NCI-H2029 treated with DMSO at 0.1 percent for 48 hours (cell line): ENCODE measurements at places on chromosomes 11 and 22.

DNA sequence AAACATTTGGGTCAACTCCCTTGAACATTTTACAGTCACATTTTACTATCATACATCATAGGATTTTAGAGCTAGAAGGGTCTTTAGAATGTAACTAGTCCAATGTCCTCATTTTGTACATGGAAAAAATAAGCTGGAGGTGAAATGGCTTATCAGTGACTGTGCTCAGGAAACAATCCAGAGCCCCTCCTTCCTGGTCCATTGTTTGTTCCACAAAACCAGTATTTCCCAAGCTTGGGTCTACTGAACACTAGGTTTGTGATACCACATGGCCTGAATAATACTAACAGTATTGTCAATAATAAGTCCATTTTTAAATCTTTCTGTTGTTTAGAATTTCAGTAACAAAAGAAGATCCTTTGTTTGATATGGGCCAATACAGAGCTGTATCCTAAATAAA, 27.1 kb downstream of the PDGFD start:
- no peak for DNase-seq

DNA sequence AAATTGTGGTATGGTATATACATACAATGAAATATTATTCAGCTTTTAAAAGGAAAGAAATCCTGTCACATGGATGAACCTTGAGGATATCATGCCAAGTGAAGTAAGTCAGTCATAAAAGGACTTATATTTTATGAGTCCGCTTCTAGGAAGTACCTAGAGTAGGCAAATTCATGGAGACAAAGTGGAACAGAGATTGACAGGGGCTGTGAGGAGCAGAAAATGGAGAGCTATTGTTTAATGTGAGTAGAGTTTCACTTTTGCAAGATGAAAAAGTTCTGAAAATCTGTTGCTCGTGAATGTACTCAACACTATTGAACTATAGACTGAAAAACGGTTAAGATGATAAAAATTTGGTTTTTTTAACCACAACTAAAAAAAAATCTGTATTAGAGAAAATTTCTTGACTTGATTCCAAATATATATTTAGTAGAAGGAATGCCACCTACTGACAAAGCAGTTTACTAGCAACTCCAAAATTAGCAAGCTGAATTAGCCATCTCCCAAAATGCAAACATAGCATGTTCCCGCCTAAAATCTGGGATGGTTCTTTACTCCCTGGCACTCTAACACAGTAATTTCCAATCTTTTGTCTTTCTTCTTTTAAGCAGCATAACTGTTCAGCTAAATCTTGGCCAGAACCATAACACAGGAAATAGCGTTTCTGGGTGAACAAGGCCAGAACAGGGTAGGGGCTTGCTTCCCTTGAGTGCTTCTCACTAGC, 1.5 kb downstream of the UFD1 start:
- DNase-seq: no peak

- DNase-seq: no peak
Observed at GRCh38 chr11:46898396-46899095, 19.8 kb downstream of the LRP4 start.

DNA sequence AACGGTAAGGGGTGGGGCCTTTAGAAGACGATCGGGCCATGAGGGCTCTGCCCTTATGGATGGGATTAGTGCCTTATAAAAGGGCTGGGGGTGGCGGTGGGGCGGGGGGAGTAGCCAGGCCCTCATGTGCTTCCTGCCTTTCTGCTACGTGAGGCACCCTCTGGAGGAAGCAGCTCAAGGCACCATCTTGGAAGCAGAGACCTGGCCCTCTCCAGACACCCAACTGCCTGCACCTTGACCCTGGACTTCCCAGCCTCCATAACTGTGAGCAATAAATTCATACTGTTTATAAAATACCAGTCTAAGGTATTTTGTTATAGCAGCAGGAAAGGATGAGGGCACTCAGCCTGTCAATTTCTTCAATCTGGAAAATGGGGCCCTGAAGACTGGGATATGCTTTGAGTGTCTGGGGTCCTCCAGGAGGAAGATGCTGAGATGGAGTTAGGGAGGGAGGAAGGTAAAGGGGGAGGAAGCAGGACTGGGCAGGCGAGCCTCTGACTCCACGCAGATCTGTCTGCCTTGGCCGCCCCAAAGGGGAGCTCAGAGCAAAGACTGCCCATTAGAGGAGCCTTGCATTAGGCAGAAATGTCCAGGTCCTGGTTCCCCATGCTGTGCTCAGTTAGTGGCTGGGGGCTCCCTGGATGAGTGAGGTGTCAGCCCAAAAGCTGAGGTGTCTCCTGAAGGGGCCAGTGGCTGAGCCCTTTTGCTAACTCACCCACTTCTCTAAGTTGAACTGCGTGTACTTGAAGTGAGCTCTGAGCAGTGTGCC, 5.3 kb downstream of the CABP2 start:
- no peak for DNase-seq

DNA sequence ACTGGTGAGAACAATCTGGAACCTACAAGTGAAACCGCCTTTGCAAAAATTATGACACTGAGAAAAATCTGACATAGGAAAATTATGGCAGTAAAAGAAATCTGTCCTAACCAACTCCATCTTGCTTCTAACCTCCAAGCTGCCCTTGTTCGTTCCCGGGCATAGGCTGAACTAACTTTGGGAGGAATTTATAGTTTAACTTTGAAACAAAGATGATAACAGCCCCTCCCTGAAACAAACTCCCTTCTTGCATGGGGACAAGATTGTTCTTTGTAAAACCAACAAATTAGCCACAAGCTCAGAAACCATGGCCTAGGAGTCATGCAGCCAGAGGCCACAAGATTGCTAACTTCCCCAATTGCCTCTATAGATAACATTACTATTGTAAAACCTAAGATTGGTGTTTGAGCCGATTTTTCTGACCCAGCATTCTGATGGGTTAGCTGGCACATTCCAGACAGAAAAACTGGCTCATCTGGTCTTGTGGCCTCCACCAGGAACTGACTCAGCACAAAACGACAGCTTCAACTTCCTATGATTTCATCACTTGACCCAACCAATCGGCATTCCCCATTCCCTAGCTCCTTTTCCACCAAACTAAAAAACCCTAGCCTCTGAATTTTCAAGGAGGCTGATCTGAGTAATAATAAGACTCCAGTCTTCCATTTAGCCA, 3.6 kb upstream of the CCDC81 start:
- DNase-seq: no peak

DNA sequence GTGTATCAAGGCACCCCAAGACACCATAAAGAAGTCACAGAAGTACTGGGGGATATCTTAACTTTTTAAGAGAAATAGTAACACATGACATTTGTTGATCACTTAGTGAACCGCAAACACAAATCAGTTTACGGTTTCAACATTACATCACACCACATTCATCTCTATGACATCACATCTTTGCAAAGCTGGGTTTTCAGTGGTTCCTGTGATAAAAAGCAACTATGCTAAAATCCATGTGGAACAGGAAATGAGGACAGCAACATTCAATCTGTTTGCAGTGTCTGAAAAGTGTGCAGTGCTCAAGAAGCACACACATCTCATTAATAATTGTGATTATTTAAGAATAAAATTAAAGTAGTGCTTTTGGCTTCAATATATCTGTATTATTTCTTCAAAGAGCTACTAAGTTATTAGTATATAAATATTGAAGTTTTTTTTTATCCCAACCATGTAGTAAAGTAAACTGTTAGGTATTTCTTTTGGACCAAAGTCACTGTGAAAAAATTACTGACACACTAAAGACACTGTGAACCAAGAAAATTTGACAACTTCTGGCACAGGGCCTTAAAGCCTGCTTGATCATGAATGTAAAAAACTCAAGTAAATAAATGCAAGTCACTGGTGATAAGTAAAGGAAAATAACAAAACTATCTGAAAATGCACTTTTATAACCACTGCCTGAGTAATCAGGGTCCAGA, 156.0 kb upstream of the SOX6 start:
- no peak for DNase-seq

GRCh38 chr11:44963136-44963535, 12.5 kb upstream of the TP53I11 start:
- DNase-seq: no peak

DNA sequence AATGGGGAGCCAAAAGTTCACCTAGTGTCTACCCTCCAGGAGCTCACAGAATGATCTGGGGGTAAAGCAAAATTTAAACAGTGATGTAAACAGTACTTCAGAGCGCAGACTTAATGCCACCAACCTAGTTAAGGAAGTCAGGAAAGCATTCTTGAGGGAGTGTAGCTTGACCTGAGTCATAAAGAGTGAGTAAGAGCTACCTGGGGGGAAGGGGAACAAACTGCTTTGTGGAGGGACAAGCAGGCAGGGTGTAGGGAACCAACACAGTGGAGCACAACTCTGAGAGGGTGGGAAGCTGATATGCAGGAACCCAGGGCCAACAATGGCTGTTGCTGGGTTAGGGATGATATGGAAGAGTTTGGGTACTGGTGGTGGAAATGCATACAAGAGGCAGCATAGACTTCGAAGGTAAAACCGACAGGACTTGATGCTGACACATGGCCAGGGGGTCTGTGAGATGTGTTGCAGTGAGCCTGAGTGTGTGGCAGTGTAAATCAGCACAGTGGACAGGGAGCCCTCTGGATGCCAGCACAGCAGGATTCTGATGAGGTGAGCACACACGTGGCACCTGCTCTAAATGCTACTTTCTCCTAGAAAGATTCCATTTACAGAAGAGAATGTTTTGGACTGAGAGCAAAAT, 58.3 kb upstream of the CYP2D6 start:
- no peak for DNase-seq

DNA sequence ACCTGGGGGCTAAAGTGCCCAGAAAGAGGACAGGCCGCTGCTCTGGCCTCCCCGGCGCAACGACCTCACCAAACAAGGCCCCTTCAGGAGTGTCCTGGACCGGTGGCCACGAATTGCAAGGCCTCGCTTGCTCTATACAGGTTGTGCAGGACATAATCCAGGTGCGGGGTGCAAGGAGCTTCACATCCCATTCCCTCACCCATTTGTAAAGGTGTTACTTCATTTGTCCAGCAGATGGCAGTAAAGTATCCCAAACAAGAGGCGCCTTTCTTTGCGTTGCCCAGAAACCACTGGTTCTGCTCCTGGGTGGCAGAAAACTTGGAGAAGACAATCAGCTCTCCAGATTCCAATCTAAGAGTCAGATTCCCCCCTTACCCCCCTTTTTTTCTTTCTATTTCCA, 35.9 kb upstream of the PRDM11 start:
- peak; percentile 72 for DNase-seq

GRCh38 chr11:98979205-98979604, 41.5 kb upstream of the CNTN5 start:
- no peak for DNase-seq

DNA sequence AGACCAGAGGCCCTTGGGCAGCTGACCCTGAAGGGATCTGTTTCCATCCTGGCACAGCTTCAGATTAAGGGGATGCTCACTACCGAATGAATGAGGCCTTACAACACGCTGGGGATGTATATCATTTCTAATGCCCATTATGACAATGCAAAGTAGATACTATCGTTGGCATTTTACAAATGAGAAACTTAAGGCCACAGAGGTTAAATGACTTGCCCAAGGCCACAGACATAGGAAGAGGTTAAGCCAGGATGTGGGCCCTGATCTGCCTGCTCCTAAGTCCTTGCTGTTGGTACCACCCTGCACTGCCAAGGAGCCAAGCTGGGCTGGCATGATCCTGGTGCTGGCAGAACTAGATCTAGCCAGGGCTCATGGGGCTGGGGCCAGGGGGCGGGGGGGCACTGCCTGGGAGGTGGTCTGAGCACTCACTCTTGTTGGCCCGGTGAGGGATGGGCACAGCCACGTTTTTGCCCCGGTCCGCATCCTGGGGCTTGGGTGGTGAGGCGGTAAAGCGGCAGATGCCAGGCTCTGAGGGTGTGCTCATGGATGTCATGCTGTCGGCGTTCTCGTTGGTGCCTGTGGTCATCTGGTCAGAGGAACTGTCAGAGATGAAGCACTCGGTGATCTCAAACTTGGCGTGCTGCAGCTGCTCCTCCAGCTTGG, 102.8 kb downstream of the CEP164 start:
- no peak for DNase-seq

DNA sequence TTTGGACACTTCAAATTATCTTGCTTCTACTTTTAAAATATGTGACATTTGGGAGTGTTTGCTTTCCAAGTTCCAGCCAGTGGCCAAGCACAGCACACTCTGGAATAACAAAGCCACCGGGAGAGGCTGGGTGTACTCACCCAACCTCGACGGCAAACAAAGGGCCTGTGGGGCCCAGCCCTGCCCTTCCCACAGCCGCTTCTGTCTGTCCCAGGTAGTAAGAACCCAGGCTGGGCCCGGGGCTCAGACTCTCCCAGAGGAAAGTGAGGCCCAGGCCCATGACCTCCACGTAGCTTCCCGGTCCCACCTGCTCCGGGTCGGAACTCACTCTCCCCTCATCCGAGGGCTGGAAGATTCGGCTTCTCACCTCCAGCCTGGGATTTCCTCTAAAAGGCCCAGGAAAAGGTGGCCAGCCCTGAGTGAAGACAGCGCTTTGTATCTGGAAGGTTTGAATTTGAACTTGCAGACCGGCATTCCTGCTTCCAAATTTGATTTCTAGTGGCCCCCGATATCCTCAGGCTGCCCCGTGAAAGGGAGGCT, 93.5 kb downstream of the CELSR1 start:
- no peak for DNase-seq
